Stimulated activated CD8-positive, alpha-beta memory T cell treated with anti-CD3 and anti-CD28 coated beads, Interleukin-15, amount 100 ng/mL, for 4 hours (primary cell): ENCODE measurements at places on chromosomes 4 and X.

GRCh38 chr4:151930372-151930771 is 169.6 kb upstream of the GATB start:
- no peak for DNase-seq

DNA sequence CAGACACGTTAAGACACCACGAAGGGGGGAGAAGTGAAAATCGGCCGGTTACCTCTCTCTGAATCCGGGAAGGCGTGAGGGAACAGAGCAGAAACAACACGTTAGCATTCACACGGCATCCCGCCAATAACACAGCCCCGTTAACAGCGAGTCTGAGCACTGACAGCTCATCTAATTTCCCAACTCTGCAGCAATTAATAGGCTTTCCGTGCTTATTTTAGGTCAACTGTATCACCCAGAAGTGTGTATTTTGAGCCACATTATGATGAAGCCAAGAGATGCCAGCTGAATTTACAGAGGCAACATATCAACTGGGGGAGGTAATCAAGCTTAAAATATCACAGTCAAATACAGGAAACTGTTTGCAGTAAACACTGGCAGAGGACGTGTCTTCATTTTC is 92.6 kb downstream of the NSUN7 start:
- DNase-seq = no peak

- no peak for DNase-seq
Measured at GRCh38 chr4:110184791-110185155, 13.6 kb downstream of the ELOVL6 start.

DNA sequence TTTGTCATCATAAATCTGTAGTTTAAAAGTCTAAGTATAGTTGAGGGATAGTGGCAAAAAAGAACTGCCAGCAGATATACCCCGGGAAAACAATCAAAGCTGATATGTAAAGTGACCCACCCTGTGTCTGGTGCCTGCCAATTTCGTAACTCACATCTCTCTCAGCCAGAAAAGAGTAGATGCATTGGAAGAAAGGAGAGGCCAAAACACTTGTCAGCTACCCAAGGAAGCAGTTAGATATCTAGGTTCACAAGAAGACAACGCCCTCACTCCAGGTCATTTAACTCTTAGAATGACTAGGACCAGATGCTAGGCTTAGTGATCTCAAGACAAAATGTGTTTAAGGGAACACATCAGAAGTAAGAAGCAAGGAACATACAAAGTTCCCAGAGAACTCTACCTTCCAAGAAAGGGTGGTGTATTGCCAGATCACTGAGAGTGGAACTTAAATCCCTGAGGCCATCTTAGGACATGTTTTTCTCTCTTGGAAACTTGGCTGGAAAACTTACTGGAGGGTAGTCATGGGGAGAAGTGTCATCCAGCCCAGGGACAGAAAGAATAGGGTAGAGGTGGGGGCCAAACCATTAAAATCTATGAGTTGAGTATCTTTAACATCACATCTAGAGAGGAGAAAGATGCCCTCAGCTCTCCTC is 125.9 kb downstream of the SHISA3 start:
- DNase-seq = no peak

DNA sequence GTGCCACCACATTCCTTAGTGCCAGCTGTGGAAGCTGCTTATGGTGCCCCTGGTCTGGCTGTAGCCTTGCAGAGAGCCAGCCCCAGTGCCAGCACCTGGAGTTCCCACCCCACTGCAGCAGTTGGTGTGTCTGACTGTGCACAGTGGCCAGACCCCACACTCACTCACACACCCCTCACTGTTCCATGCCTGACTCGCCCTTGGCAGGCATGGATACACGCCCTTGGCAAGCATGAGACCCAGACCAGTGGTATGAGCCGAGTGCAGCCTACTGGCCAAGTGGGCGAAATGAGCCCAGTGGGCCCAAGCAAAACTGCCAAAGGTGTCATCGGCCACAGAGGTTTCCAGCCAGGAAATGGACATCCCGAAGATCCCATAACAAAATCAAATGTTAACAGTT is 27.4 kb downstream of the NAA11 start:
- no peak for DNase-seq

DNA sequence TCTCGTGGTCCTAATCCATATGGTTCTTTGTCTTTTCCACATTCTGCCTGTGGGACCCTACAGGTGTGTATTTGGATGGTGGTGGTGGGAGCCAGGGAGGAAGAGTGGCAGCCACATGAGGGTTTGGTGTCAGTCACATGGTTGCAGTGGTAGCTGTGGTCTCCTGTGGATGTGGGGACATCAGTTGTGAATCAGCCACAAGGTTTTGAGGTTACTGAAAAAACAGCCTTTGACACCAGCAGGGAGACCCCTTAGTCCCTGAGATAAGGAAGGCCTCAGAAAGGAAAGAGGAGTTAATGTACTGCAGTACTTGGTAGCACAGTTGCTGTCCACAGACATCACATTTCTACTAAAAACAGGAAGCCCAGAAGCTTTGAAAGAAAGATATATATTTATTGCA is 15.8 kb upstream of the GAGE10 start:
- DNase-seq = no peak

DNA sequence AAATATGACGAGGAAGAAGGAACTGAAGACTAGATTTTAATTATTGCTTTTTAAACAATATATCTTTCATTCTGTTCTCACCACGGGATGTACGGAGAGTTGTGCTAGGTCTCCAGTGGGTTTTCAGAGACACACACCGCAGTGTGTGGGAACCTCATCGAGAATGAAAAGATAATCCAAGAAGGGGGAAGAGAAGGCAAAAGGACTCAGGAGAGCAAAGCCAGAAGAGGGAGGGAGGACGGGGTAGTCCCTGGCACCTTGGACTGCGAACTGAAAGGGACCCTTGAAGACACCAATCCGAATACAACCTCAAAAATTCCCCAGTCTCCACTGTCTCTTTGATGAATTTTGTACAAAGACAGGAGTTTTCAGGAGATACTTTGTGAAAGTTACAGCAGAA is 932 bp upstream of the LEF1 start:
- no peak for DNase-seq
